ENCODE measurements at places on chromosomes 4 and X.

- no peak for DNase-seq
Observed at GRCh38 chr4:184616633-184617551, 32.4 kb downstream of the CASP3 start.

GRCh38 chrX:115940888-115941332, 229.6 kb upstream of the AGTR2 start:
- DNase-seq: peak; percentile 49

DNA sequence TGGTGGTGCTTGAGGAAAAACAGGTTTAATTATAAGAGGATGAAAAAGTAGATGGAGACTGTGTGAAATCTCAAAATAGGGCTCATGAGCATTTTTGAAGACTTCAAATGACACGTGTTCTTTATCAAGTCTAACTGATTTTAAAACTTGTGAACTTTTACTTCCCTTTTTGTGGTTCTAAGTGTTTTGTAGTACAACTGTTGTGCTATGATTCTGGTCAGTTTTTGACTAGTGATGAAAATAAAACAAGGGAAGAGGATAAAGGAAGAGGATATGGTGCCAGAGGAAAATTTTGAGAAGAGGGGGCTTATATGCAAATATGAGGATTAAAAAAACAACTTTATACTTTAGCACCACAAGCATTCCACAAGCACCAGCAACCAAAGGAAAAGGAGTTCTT, 644.0 kb downstream of the RPA4 start:
- no peak for DNase-seq

DNA sequence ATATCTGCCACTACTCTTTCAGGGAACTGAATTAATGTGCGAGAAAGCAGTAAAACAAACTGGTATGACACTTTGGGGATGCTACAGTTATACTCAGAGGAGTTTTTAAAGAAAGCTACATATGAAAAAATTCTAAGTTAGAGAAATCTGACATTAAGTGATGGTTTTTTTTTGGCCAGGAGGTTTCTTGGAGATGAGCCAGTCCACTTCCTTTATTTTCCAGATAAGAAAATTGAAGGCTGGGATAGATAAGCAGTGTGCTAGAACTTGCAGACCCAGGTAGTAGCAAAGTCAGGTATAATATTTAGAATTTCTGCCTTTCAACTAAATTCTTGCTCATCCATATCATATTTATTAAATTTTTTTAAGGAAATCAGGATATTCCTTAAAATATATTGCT, 106.8 kb downstream of the FAT4 start:
- DNase-seq: no peak

- no peak for DNase-seq
Observed at GRCh38 chr4:88675543-88675942, 22.1 kb downstream of the NAP1L5 start.

DNA sequence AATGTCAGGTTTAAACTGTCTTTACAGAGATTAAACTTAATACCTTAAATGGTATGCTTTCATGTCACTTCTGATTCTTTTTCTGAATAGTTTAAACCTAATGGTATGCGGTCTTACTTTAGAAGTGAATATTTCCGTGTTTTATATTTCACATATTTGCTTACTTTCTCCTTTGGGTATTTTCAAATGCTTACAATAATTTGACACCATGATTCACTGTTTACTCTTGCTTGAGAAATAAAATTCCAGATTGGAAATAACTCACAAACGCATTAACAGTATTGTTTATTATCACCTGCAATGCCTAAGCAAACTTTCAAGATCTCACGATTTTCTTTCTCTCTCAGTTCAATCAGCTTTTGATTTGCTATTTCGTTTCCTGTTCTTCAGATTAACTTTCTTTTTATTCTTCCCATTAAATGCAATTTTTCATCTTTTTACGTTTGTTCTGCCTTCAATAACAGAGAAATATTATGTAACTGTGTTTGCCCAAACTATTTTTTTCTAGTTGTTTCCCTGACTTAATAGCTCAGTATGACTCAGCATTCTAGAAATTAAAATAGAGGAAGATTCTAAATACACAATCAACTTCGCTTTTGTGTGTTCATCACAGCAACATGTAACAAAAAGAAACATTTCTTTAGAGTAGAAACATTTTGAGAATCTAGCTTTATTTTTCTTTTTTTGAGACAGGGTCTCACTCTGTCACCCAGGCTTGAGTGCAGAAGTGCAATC, 955.5 kb upstream of the PRKX start:
- no peak for DNase-seq

DNA sequence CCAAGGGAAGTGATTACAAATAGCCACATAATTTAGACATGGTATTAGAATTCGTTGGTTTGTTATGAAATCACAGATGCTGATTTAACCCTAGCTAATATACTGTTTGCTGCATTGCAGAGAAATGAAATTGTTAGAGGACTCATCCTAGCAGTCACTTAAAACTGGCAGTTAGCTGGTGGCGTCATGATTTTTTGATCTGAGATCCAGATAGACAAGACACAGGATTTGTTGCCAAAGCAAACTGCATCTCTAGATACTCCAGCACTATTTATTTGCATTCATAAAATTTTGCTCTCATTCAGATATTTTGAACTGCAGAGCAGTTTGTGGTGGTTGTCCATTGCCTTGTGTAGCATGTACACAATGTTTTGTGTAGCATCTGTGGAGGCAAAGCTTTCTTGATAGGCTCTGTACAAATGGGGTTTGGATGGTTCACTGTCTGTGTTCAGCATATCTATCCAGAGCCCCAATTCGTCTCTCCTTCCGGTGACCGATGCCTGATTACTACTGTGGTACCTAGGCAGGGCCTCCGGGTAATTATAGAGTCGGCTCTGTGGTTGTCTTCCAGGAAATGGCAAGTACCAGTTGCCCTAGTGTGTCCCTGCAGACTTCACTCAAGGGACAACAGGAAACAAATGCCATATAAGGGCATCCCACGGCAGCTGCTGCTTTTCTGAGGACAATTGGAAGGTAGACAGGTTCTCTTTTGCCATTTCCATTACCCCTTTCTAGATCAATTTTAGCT, 30.1 kb upstream of the SPARCL1 start:
- DNase-seq: no peak

DNA sequence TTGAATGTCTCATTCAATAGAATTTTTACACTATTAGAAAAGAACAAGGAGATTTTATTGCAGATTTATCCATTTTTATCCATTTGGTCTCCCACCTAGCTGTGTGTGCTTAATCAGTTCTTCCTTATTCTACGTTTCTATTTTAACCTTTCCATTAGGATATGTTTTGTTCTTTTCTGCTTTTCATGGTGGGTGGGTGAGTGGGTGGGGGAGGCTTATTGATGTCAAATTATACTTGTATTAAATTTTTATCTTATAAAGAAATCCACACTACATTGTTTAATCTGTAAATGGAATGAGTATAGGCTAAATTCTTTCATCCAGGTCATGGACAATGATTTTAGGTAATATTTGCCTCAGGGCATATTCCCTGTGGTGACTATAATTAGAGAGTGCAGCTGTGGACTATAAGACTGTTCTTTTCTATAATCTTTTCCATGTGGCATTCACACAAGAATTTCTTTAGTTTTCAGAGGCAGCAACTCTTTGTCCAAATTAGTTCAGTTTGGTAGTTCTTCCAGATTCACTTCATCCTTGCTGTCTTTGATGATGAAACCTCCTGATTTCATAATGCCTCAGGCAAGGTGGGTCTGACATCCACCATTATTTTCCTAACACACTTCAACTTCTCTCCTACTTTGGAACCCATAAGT, 2451.8 kb downstream of the PCDH7 start:
- no peak for DNase-seq

DNA sequence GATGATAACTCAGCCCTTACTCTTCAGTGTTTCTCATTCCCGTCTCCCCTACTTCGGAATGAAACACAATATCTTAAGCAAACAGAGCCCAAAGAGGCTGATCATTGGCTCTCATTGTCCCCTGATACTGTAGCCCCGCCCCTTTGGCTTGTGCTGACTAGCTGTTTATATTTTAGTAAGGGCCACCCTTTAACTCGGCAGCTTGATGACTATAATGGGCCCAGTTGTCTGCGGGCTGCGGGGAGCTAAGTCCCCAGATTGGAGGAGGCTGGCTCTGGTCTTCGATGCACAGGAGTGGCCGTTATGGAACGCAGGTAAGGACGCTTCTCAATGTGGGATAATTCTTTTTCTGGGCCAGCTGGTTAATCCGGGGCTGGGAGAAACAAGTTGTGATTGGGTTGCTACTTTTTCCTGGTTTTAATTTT, at the start of gene TRIM2:
Gene TRIM2, plus strand, starts transcription at position 197 of the 425 bp plus-strand sequence. Its CDS starts 88 bp downstream, at position 285.
- no peak for DNase-seq

GRCh38 chrX:152601848-152602616, 35.7 kb upstream of the GABRQ start:
- DNase-seq: no peak

- no peak for DNase-seq
Observed at GRCh38 chrX:11351375-11352295, 58.4 kb downstream of the AMELX start.

- no peak for DNase-seq
Observed at GRCh38 chr4:114304567-114304966, 294.0 kb upstream of the UGT8 start.

GRCh38 chr4:68209003-68209402, 36.5 kb downstream of the TMPRSS11B start:
- no peak for DNase-seq

GRCh38 chr4:7291372-7292114, 99.2 kb downstream of the SORCS2 start:
- DNase-seq: no peak

DNA sequence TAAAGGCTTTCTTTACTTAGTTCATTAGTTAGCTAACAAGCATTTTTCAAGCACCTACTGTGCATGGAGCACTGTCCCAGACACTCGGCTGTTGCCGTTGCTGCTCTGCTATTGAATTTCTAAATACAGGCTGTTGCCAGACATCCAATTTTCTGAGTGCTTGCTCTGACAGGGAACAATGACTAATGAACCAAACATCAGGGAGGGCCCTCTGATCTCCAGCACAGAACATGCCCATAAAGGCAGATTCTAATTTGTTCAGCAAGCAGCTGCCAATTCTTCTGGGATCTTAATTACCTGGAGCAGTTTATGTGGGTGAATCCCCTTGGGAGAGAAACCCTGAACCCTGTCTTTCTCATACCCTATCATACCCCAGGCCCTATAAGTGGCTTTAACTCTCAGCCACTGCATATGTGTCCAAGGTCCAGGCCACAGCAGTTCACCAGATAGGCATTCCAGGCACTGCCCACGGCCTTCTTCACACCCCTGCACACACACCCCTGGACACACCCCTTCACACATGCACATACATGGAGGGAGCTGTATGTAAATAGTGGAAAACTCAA, 27.9 kb downstream of the TSC22D3 start:
- no peak for DNase-seq

- DNase-seq: no peak
Observed at GRCh38 chrX:22135994-22136684, 104.0 kb downstream of the PHEX start.

DNA sequence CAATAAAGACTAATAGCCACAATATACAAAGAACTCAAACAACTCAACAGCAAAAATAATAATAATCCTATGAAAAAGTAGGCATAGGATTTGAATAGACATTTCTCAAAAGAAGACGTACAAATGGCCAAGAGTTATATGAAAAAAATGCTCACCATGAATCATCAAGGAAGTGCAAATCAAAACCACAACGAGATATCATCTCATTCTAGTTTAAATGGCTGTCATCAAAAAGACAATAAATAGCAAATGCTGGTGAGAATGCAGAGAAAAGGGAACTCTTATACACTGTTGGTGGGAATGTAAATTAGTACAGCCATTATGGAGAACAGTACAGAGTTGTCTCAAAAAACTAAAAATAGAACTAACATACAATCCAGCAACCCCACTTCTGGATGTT, 18.8 kb downstream of the TLR6 start:
- DNase-seq: no peak

DNA sequence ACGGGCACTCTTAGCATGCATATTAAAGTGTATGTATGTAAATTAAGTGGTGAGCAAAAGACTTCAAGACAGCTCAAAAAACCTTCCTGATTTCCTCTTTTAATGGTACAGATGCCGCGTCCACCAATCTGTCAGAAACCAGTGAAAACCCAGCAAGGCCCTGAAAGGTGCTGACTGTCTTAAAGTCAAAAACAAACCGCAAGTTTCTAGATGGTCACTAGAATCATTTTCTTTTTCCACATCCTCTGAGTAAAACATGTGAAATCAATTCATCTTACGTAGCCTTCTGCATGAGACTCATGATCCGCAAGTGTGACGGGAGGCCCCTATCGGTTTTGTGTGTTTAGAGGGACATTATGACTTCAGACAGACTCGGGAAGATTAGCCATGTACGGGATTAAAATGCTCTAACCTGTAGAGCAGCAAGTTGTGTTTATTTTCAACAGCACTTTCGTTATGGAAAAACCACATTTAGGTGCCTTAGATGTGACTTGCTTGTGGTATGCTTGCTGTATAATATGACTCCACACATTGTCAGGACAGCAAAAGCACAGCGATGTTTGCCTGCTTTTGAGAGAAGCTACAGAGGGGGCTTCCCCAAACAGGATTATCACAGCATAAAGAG, 88.2 kb upstream of the STS start:
- DNase-seq: no peak

- DNase-seq: no peak
Observed at GRCh38 chr4:168908851-168909273, 101.2 kb downstream of the CBR4 start.

DNA sequence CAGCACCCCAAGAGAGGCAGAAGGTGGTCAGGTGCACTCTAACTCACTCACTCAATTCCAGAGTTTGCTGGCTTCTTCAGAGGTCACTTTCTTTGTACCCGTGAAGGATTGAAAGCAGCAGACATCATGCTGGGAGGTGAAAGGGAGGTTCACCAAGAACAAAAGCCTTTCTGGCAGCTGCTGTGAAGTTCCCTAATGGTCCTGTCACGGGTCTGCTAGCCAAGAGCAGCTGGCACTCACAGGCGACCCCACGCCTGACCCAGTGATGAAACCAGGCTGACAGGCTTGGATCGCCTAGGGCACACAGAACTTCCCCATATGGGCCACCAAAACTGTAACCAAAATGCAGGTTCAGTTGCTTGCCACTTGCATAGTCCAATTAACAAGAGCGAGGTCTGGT, 11.8 kb downstream of the NUDT11 start:
- DNase-seq: no peak

DNA sequence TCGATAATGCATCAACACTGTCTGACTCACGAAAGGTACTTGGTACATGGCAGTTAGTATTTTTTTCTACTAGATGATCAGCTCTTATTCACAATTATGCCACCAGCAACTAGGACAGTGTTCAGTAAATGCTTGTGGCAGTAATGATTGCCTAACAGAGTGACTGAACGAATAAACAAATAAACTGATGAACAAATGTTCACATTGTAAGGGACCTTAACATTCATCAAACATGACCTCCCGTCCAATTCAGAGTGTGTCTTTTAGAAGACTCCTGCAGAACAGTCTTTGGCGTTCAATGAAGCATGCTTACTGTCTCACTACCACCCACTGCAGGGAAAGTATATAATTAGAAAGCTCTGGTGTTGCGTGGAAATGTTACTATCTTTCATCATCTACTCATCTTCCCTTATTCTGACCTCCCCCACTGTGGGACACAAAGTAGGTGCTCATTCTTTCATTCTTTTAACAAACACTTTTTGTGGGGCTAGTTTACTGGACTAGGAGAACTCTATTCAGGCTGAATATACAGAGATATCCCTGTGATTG, 319.3 kb downstream of the RAB28 start:
- no peak for DNase-seq

All from activated T-cell treated with anti-CD3 and anti-CD28 coated beads, Interleukin-2, amount 50 U/mL, for 1 hour (primary cell).